ENCODE measurements at places on chromosomes 3 and 15. TPM values are rescaled to one million over a fixed set of nuclear protein-coding genes. Genes with fewer than 3 reads are reported as not detected.

- DNase-seq: peak; percentile 84
Observed at GRCh38 chr15:51982013-51982769, 10.6 kb upstream of the LEO1 start.

DNA sequence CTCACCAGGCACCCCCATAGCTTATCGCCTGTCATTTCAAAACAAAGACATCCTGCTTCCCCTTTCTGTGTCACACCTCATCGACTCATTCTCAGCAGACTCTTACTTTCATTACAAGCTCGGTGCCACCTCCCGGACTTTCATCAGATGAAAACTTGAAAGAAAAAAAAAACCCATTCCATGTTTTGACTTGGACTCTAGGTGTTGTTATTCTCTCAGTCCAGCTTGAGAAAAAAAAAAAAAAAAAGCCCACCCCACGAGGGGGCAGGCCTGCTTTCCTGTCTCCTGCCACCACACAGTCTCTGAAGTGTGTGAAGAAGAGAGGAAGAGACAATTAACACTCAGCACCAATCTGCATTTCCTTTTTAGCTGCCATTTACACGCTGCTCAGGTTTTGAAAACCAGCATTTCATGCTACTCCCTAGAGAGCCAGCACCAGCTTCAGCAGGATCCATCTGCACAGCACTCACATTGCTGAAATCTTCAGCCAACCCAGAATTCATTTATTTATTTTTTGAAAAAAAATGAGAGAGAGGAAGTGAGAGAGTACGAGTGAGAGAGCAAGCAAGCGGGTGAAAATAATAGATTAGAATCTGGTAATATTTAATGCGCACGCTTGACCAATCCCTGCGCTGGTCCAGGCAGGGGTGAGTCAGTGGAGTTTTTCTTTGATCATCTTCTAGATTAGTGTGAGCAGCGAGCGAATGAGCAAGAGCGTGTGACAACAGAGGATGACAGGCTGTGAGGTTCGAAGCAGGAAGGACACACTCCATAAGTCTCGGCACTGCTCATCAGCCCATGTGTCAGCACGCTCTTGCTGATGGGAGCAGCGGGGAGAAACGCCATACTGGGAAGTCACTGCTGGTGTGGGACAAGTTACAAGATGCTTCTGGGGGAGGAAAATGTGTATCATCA lies 23.5 kb downstream of the ZNF80 start:
- DNase-seq: peak; percentile 74

- no peak for DNase-seq
Observed at GRCh38 chr15:46278486-46279090, 643.8 kb downstream of the SQOR start.

DNA sequence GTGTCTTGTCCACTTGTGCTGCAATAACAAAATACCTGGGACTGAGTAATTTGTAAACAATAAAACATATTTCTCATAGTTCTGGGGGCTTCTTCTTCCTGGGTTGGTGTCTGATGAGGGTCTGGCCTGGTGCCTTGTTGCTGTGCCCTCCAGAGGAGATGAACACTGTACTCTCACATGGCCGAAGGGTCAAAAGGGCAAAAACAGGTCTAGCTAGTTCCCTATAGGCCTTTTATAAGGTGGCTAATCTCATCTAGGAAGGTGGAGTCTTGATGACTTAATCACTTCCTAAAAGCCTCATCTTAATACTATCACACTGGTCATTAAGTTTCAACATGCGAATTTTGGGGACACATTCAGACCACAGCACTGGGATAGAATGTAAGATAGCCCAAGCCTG lies 228.4 kb downstream of the TLE3 start:
- no peak for DNase-seq

GRCh38 chr3:69740103-69741021 lies 1.1 kb downstream of the MITF start:
- no peak for DNase-seq

- no peak for DNase-seq
Observed at GRCh38 chr3:25447925-25448324, 19.9 kb downstream of the RARB start.

DNA sequence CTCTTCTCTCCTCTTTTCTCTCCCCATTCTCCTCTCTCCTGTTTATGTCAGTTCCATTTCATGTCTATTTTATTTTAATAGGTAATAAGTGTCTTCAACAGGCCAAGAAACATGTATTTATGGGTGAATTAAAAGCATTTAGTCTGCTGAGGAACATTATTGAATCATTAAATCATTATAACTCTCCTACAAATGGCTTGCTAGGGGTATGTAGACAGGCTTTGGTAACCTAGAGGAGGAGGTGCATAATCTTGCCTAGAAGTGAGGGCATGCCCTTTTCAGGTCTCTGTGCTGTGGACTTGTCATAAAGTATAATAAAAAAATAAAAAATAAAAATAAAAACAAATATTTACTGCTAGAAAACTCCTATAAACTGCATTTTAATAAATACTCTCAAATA lies 88.9 kb upstream of the SNTN start:
- DNase-seq: no peak

- peak; percentile 60 for DNase-seq
Observed at GRCh38 chr3:40623567-40623966, 98.8 kb downstream of the ZNF621 start.

DNA sequence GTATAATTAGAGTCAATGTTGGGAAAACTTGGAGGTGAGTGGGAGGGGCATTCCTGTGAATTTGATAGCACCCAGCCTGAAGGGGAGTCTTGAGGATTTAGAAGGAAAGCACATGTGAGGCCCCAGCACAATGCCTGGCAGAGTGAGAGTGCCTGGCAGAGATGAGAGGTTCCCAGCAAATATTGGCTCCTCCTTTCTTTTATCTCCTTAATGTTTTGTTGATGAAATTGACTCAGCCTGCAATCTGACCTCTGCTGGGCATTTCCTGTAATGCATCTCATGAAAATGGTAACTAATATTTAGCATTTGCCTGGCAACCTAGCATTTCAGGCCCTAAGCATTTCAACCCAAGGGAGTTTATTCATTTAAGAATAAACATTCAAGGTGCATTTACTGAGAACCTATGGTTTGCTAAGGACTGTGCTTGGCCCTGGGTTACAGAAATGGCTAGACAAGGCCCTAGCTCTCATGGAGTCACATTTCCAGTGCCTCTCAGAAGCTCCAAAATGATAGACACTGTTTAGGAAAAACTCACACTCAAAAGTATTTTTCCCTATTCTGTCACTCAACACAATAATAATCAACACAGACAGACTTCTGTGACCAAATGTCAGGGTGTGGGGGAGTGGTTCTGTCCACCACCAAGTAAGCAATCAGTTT lies 19.0 kb downstream of the PDHB start:
- peak; percentile 37 for DNase-seq

GRCh38 chr3:148218222-148218621 lies 479.5 kb upstream of the AGTR1 start:
- DNase-seq: no peak

DNA sequence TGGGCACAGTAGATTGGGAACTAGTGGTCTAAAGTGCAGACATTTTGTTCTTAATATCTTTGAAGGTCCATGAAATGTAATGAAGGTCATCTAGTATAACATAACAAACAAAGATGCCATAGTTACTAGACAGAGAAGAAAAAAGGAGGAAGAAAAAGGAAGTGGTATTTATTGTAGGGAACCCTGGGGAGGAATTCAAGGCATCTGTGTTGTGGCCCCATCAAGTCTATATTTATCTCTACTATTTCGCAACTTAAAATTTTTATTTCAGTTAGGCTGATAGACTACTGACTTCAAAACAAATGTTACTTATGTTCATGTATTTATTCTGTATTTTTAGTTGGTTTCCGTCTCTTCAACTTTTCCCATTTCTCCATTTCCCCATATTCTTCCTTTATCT lies 48.9 kb upstream of the ZDHHC23 start:
- DNase-seq: no peak

GRCh38 chr3:168847291-168847883 lies 751.7 kb upstream of the GOLIM4 start:
- no peak for DNase-seq

GRCh38 chr15:70355275-70355795 lies 257.6 kb upstream of the TLE3 start:
- no peak for DNase-seq

GRCh38 chr3:143173242-143173641 lies 53.7 kb downstream of the CHST2 start:
- no peak for DNase-seq

- DNase-seq: no peak
Observed at GRCh38 chr3:148379763-148380382, 317.8 kb upstream of the AGTR1 start.

- no peak for DNase-seq
Observed at GRCh38 chr15:84886211-84886983, 1.9 kb downstream of the SLC28A1 start.

DNA sequence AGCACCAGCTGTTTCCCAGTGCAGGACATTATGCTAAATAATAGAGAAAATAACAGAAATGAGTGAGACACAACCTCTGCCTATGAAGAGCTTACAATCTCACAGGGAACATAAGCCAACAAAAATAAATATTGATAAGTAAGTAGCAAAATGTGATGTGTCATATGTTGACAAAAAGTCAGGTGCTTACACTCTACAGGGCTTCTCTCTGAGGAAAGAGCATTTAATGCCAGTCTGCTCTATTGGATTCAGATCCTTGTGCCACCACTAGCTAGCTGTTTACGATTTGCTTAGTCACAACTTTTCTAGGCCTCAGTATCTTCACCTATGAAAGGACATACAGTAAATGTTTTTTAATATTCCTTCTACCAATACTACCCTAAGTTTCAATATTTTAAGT lies 500.9 kb upstream of the NAALADL2 start:
- DNase-seq: no peak

- no peak for DNase-seq
Observed at GRCh38 chr3:32952369-32953077, 1.1 kb downstream of the CCR4 start.

The SH2D7 gene
- total RNA-seq: not detected

The POTEB2 gene
- not detected for total RNA-seq

The SIDT1 gene
- 11.7 TPM for total RNA-seq

The ANKRD34C gene
- not detected for total RNA-seq

The ILDR1 gene
- 0.28 TPM for total RNA-seq

The NPAP1 gene
- total RNA-seq: not detected

The PRC1 gene
- 95.2 TPM for total RNA-seq

The MRPL46 gene
- total RNA-seq: 39.8 TPM

The SPSB4 gene
- not detected for total RNA-seq

The BUB1B gene
- 73.1 TPM for total RNA-seq

The DUOX2 gene
- not detected for total RNA-seq
